ENCODE measurements at places on chromosomes 6 and 20.

DNA sequence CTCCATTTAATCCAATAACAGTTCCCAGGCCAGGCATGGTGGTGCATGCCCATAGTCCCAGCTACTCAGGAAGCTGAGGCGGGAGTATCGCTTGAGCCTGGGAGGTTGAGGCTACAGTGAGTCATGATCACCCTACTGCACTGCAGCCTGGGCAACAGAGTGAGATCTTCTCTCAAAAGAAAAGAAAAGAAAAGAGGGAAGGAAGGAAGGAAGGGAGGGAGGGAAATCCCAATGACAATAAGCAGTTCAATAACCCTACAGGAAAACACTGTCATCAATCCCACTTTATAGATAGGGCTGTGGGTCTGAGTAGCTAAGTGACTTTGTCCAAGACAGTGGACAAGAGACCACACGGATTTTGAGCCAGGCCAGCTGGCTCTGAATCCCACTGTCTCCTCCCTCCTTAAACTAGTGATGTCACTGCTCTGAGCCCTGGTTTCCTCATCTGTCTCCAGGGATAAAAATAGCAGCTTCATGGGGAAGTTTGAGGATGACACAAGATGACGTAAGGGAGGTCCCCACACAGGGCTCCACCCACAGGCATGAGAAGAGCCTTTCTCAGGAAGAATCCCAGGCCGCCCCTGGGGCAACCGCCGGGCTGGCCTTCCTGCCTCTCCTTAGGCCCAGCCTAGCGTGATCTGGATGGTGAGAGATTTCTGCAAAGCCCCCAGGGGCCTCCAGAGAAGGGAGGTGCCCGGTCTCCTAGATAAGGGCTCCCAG is 7.2 kb upstream of the TRIB3 start:
- DNase-seq: no peak

DNA sequence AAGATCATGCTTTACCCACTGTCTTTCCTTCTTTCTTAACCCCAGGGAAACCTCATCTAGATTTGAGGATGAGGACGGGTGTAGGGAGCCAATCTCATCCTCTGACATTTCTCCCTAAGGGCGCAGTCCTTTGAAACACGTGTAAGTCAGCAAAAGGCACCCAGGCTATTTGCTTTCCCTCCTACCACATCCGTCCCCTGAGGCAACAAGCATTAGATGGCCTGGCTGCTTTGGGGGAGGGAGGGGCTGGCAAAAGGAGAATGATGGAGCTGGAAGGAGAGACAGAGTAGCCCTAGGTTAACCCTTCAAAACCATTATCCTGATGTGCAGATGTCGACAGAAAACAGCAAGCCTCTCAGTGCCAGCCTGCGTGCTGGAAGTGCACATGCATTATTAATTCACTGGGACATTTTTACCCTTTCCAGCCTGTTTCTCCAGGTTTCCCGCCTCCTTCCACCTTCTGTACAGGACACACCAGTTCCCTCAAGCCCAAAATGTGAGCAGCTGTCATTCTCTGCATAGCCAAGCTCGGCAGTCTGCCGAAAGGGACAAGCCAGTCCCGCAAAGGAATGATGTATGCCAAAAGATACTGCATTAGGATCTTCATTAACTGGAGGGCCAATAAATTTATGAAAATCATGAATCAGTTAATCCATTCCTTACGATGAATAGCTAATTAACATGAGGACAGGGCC is 547.2 kb downstream of the CD83 start:
- DNase-seq: no peak

DNA sequence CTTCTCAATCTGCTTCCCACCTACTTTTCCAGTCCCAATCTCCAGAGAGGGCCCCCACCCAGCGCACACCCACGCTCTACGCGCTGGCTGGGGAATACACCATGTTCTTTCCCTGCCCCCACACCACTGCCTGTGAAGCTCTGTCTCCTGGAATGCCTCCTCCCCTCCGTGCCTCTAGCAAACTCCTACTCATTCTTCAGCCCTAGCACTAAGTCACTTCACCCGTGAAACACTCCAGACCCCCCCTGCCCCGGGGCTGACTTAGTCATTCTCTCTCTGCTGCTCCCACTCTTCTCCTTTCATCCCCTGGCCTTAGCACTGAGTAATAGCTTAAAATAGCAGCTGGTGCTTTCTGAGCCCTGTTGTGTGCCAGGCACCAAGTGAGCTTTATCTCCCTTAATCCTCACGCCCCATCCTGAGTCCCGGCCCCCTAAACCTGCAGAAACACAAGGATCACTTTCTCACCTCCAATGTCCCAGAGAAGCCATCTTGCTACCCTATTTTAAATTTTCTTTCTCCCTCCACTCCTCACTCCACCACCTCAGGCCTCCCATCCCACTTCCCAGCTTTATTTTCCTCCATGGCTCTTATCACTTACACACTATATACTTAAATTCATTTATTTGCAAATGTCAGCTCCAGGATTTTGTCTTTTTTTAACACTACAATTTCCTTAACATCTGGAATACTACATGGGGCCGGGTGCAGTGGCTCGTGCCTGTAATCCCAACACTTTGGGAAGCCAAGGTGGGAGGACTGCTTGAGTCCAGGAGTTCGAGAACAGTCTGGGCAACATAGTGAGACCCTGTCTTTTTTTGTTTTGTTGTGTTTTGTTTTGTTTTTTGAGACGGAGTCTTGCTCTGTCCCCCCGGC is 6.3 kb upstream of the PARD6B start:
- DNase-seq: no peak

DNA sequence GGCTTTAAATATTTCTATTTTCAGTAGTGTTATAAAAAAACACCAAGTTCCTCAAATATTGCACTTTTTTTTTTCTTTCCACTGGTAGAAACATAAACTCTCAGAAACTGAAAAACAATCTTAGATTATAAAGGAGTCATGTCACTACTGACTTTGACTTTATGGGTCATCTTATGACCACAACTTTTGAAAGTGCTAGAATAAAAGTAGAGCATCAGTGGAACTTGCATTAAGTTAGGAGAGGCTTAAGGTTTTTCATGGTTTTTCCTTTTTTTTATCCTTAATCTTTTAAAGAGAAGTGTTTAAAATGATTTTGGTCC is 56.6 kb upstream of the SUPT3H start:
- no peak for DNase-seq

DNA sequence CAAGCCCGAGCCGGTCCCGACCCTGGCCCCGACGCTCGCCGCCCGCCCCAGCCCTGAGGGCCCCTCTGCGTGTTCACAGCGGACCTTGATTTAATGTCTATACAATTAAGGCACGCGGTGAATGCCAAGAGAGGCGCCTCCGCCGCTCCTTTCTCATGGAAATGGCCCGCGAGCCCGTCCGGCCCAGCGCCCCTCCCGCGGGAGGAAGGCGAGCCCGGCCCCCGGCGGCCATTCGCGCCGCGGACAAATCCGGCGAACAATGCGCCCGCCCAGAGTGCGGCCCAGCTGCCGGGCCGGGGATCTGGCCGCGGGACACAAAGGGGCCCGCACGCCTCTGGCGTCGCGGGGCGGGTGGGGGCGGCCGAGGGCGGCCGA is 37.5 kb downstream of the YTHDF1 start:
- no peak for DNase-seq

GRCh38 chr6:156652231-156652750 is 124.9 kb upstream of the ARID1B start:
- DNase-seq: no peak

- DNase-seq: no peak
Observed at GRCh38 chr6:85569323-85569722, 24.3 kb downstream of the SNX14 start.

GRCh38 chr6:14455427-14455826 is 337.9 kb downstream of the CD83 start:
- no peak for DNase-seq

GRCh38 chr20:21189761-21190523 is 64.1 kb downstream of the KIZ start:
- no peak for DNase-seq

DNA sequence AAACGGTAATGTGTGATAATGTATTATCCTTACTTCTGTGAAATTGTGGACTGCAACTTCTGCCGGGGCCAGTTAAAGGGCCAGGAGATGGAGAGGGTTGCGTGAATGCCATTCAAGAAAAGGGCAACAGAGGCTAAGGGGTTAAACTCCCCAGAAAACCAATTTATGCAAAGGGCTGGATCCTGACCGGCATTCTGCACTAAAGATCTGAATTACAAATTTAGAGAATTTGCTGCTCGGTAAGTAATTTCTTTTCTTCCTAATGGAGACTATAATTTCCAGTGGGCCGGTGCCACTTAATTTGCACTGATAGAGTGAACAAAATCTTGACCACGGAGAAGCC is 130.1 kb downstream of the BCAS1 start:
- DNase-seq: no peak

GRCh38 chr6:89604653-89605052 is 33.9 kb downstream of the LYRM2 start:
- no peak for DNase-seq

- DNase-seq: no peak
Observed at GRCh38 chr20:61756966-61757677, 308.6 kb downstream of the TAF4 start.

DNA sequence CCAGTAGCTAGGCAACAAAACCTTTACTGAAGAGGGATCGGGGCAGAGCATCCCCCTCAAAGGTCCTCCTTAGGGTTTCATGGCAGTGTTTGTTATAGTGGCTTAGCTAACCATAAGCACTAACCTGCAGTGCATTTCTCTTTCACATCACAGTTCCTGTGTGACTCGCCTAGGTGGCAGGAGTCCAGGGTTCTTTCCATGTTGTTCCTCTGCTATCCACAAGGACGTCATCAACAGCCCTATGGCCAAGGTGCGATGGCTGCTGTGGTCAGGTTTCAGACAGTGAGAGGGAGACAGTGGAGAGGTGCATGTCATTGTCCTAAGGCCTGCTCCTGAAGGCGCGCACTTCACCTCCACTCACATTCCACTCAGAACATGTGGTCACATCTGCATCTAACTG is 38.8 kb upstream of the FOXA2 start:
- peak; percentile 42 for DNase-seq

- no peak for DNase-seq
Observed at GRCh38 chr6:98433325-98434056, 400.9 kb upstream of the POU3F2 start.

DNA sequence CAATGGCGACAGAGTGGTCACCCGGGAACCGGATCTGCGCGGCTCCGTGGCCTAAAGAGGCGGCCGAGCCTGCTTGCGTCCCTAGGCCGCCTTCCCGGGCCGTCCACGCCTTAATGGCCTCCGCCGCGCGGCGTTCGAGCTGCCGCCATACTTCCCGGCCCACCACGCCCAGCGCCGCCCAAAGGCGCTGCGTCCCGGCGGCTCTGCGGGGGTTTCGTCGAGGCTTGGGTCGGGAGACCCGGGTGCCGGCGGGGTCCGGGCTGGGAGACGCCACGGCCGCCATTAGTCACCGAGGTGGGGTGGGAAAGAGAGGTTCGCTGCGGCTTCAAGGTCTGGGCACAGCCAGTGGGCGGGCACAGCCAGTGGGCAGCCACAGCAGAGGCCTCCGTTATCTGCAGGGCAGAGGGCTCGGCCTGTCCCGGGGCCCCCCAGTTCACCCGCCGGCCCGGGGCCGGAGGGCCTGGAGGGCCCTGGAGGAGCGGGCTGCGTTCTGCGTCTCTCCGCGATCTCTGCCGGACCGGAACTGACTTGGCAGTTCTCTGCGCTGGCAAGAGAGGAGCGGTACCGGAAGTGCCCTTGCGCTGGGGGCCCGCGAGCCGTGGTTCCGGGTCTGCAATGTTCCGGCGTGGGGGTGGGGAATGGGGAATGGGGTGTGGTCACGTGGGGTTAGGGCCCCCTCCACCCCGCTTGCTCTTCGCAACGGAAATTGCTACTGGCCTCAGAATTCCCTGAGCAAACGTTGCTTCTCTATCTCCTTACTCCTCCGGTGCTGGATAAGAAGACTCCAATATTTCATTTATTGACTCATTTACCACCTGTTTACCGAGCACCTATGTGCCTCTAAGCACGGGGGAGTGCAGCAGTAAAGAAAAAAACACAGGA is 82.3 kb downstream of the CNBD2 start:
- peak; percentile 92 for DNase-seq

- no peak for DNase-seq
Observed at GRCh38 chr6:6895929-6896328, 211.8 kb upstream of the RREB1 start.

DNA sequence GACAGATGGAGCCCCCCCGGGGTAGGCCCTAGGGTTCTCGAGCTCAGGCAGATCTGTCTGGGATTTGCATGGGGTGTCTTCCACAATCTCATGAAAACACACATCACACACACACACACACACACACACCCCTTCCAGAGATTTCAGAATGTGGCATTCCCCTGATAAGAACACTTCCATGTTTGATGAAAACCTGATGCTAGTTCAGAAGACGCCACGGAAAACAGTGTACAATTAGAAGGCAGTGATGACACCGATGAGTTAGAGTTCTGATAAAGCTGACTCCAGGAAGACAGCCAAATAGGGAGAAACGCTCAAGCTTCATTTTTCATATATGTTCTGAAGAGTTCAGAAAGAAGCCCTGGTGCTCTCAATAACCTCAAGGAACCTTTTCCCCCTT is 438.7 kb upstream of the JARID2 start:
- DNase-seq: no peak

GRCh38 chr6:164152611-164153010 is 738.1 kb downstream of the QKI start:
- DNase-seq: no peak

DNA sequence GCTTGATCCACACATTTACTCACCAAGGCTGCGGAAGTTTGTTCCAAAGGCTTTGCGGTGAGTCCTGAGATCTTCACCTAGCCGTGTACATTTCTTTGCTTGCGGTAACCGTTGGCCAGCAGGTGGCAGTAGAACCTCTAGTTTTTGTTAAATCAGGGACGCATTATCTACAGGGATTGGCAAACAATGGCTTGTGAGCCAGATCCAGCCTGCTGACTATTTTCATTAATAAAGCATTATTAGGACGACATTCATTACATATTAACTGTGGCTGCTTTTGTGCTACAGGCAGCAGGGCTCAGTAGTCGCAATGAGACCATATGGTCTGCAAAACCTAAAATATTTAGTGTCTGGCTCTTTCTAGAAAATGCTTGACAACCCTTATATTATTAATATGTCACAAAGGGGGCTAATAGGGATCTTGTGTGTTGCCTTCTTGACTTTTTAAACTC is 174.1 kb downstream of the DOK5 start:
- peak; percentile 68 for DNase-seq

DNA sequence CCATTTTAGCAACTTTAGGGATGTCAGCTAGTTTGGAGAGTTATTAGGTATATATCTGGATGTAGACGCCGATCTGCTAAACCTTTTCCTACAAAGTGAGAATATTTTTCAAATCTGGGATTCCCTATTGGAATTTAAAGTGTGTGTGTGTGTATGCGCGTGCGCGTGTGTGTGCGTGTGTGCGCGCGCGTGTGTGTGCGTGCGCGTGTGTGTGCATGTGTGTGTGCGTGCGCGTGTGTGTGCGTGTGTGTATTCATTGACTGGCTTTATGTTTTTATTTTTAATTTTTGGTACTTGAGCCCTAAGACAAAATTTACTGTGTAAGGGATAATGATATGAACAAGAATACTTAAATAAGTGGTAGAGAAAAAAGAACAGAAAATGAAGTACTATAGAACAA is 8.1 kb downstream of the PRL start:
- no peak for DNase-seq

All from NCI-H1092 (cell line).